ENCODE measurements at places on chromosomes 7 and 10. TPM values are rescaled to one million over a fixed set of nuclear protein-coding genes. Genes with fewer than 3 reads are reported as not detected.

EGR2 gene
- total RNA-seq = 5.9 TPM

WEE2 gene
- total RNA-seq = not detected

TSC22D4 gene
- 26.2 TPM for total RNA-seq

MAT1A gene
- total RNA-seq = not detected

HOXA10 gene
- total RNA-seq = not detected

NAT16 gene
- not detected for total RNA-seq

OR2A7 gene
- total RNA-seq = 2.7 TPM

RBP3 gene
- not detected for total RNA-seq

DNA sequence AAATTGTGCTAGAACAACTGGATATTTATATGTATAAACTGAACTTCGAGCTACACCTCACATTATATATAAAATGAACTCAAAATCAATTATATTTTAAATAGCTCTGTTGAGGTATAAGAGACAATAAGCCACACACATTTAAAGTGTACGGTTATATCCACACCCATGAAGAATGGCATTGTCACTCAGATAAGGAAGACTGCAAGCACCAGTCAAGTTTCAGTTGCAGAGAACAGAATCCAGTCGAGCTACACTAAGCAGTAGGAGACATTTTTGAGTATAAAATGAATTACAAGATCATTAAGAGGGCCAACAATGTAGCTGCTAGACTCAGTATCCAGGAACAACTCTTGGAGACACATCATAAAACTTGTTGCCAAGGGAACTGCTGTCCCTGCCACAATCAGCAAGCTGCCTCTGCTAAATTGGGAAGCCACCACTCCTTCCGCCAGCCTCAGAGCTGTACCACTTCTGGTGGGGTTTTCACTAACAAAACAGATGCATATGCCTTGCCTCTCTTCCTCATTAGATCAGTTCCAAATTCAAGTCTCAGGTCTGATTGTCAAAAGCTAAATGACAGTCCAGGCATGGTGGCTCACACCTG, 19.6 kb upstream of the GPNMB start:
- DNase-seq = no peak

DNA sequence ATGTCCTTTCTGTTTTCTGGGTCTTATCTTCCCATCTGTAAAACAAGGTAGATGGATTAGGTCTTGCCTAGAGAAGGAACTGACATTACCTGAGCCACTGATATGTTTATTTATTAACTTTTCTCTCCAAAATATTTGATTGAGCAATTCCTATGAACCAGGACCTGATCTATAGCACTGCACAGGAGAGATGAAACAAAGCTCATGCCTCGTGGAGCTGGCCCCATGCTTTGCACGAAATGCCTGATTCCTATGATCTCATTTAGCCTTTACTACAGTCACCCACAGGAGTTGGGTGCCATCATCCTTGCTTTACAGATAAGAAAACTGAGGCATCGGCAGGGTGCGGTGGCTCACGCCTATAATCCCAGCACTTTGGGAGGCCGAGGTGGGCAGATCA, 48.2 kb upstream of the ZMIZ1 start:
- DNase-seq = no peak

DNA sequence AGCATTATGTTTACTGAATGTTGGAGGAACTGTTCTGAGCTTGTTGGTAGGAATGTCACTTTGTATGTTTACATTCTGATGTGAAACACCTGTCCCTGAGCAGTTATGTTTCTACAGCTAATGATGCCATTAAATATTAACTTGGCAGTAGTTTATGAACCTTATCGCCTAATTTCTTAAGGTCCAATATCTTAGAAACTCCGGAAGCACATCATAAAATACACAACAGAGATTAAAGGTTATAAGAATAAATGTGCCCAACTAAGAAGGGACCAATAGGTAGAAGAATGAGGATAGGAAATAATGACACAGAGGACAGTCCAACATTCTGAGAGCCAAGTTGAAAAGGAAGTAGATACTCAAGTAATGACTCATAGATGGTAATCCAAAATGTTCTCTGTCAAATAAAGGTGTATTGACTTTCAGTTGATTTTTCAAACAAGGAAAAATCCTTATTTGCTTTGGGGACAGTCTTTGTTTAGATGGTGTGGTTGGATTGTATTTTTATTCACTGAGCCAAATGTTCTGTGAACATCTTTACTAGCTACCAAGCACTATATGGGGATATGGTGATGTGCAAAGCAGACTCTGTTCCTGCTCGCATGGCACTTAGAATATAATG, 31.9 kb downstream of the LCOR start:
- DNase-seq = no peak

DNA sequence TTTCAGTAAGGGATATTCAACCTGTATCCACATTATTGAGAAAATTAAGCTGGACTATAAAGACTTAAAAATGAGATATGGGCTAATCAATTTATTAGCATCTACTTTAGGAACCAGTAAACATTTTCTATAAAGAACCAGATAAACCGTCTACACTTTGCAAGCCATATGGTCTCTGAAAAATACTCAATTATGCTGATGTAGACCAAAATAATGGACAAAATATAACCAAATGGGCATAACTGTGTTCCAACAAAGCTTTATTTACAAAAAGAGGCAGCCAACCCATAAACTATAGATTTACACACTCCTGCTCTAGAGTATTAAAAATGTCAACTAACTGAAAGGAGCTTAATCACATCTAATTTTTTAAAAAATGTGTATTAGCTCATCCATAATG, 42.3 kb downstream of the TNPO3 start:
- DNase-seq = no peak

GRCh38 chr7:82816272-82816671, 346.4 kb downstream of the PCLO start:
- no peak for DNase-seq

GRCh38 chr7:90624225-90624911, 28.2 kb downstream of the CDK14 start:
- no peak for DNase-seq

DNA sequence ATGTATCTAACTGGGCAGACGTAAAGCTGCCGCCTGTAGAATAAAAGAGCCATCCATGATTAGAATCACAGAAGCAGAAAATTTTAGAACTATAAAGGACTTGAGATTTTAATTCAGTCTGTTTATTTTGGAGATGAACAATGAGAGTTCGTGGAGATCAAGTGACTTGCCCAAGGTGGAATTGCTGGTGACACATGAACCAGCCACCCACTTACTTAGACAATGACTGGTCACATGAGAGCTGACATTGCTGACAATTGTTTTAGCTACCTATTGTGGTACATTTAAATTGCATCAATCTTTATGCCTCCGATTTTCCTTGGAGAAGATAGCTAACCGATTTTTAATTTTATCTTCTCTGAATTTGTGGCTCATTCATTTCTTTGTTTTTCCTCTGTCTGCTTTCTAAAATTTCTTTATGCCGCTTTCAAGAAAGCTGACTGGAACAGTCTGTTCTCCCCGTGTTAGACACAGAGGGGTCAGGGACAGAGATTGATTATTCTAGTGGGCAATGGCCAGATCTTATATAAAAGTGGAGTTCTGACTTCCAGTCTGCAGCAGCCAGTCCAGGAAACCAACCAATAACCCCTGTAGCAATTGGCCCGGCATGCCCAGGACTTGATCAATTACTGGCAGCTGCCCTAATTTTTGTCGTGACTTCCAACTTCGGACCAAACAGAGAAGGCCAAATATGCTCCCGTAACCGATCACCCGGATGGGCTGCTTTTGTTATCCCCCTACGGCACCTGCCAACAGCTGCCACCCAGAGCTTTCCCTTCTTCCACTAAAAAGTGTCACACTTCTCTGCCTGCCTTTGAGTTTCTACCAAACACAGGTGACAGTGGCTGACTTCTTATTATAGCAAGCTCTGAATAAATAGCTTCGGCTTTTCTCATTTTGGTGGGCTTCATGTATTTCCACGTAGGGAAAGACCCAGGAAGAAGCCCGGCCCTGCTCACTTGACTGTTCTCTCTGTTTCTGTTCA, 241.6 kb downstream of the CAMK1D start:
- no peak for DNase-seq

DNA sequence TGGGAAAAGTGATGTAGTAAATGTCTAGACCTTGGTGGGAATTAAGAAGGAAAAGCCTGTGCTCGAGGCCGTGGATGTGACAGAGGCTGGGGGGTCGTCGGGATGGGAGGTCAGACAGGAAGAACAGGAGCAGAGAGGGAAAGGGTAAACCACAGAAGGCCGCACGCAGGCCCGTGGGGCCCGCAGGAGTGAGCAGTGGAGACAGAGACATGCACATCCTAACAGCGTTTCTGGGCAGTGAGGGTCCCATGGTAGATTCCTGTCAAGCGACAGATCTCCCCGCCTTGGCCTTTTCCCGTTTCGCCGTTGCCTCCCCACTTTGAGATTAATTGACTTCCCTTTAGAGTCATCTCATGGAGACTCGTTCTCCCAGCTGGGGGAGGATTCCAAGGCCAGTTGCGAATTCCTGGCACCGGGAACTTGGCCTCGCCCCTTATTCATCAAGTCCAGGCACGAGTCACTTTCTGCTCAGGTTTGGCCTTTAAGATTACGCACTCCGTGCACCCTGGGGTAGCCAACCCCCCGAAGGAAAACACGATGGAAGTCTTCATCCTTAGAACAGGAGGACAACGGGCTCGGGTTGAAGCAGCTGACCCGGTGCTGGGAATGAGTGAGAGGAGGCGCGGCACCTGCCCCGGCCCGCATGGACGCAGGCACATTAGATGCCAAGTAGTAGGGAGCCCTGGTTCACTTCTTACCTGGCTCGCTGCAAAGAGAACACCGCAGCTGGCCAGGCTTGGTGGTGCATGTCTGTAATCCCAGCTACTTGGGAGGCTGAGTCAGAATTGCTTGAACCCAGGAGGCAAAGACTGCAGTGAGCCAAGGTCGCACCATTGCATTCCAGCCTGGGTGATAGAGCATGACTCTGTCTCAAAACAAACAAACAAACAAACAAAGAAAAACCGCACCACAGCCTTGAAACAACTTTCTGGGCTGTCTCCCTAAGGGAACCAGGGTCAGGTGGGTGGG, 315.2 kb upstream of the SHH start:
- DNase-seq = no peak

DNA sequence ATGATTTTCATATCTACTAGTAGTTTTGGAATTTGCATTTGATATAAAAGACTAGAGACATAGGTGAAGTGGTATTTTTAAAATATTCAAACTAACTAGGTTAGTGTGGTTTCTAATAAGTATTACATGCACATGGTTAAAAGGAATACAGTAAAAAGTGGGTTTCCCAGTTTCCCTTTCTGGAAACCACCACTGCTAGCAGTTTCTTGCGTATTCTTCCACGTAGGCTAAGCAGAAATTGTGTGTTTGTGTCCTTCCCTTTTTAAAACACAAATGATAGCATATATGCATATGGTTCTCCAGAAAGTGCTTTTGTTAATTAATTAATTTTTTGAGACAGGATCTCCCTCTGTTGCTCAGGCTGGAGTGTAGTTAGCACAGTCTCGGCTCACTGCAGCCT, 15.4 kb downstream of the NRF1 start:
- DNase-seq = no peak

DNA sequence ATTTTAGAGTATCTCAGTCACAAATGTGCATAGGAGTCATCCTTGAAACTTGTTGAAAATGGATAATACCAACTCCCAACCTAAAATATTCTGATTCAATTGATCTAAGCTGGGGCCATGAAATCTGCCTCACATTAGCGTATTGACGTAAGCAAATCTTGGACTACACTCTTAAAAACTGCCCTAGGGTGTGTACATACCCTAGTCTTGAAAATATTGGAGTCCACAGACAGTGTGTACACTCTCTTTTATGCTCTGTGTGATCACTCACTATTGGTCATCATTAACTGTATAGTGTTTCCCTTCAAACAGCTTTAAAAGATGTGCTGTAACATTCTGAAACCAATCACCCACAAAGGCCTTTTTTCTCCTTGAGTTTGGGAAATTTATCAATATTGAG, 102.9 kb upstream of the FERD3L start:
- no peak for DNase-seq

DNA sequence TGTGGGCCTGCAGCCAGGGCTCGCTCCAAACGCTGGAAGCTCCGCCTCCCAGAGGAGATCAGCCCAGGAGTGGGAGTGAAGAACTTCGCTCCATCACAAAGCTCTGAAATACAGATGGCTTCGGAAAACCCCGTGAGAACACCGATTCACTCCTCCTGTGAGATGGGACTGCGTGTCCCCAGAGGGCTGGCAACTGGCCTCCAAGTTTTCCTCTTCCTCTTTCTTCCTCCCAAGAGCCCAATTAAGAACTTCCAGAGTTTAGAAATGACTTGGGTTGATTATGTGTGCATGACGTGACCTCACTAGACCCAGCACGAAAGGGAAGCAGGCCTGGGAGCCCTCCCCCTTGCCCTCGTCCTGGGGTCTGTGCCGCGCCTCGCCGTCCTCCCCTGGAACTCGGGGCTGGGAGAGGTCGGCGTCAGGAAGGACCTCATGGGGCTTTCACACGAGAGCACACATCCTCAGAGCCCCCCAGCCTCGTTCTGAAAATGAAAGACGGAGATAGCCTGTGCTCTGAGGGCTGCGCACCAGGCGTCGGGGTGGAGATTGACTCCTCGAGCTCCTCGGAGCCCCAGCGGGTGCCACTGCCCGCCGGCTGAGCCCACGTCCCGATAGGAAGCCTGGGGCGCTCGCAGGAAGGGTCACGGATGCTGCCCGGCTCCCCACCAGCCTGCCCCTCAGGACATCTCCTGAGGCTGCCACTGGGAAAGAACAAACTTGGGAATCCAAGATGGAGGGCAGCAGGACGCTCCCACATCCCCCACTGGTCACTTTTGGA, 37.8 kb downstream of the PTPRN2 start:
- no peak for DNase-seq

DNA sequence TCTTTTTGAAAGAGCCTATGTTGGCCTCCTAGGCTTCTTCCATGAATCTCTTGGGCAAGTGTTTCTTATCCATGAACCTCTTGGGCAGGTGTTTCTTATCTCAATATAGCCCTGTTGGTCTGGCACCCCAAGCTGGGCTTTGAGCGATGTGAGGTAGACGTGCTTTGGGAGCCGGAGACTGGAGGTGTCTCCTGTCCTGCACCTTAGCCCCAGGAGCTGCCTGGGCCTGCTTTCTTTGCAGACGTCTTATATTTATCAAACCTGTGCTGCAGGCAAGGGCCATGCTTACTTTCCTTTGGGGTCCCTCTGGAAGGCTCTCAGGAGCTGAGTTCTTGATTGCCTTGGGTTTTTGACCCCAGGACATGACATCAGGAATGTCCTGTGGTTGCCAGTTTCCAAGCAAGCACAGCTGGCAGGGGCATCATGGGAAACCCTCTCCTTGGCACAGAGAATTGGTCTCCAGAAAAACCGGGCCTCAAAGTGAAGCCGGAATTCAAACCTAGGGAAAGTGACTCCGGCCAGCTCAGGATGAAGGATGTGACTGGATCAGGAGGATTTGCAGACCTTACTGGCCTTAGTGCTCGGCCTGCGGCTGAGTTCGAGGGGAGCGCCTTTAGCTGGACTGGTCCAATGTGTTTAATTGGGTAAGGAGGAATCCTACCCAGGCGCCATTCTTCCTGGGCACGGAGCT, 2.8 kb downstream of the JAKMIP3 start:
- DNase-seq = peak; percentile 40

DNA sequence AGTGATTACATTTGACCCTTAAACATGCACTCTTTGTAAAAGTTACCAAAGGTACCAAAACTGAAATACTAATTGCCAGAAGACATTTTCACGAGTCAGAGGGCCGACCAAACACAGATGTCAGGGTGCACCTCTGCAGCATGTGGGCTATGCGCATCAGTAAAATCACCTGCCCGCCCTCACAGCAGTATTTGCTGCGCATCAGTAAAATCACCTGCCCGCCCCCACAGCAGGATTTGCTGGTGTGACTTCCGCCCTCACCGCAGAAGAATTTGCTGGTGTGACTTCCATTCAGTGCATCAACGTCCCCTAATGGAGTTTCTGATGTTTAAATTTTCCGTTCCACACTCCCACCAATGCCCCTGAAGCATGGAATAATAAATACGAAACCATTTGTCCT, 202.9 kb downstream of the PTPRN2 start:
- no peak for DNase-seq

GRCh38 chr7:137755846-137756651, 90.7 kb downstream of the DGKI start:
- no peak for DNase-seq
